Colonic mucosa (tissue), 4 donors: ENCODE measurements at places on chromosomes 6 and 20. TPM values are rescaled to one million over a fixed set of nuclear protein-coding genes. Genes with fewer than 3 reads are reported as not detected.

The C4B gene
- total RNA-seq = 19.4 TPM

The TMEM217 gene
- total RNA-seq = 0.62 TPM

The AKAP12 gene
- 3.9 TPM for total RNA-seq

The NINL gene
- total RNA-seq = 3.4 TPM

The GNAS-AS1 gene
- 1.7 TPM for total RNA-seq

The SLC35D3 gene
- total RNA-seq = 0.15 TPM

The SAMD5 gene
- 11.8 TPM for total RNA-seq

The COX4I2 gene
- total RNA-seq = 0.52 TPM

The OVOL2 gene
- 13.5 TPM for total RNA-seq

DNA sequence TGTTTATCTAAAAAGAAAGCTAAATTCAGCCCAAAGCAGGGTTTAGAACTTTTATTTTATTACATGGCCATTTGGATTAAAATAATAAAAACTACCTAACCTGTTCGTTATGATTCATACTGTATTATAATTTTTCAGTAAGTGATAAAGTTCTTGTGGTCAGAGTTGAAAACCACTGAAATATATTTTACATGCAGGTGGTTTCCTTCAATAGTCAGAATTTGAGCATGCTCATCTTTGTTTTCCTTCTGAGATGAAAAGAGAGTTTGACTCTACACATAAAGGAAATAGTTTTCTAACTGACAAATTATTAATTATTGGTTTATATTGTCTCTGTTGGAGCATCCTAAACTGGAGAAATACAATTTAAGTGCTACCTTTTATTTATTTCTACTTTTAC lies 114.0 kb upstream of the FKBP1C start:
- no peak for DNase-seq

DNA sequence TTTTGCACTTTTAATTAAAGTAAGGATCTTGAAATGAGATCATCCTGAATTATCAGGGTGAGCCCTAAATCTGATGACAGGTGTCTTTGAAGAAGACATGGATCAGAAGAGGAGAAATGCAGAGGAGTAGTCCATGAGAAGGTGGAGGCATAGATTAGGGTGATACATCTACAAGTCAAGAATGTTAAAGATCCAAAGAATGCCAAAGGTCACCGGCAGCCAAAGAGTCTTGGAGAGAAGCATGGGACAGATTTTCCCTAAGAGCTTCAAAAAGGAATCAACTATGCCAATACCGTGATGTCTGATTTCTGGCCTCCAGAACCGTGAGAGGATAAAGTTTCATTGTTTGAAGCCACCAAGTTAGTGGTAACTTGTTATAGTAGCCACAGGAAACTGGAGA lies 59.0 kb upstream of the THEMIS start:
- no peak for DNase-seq

DNA sequence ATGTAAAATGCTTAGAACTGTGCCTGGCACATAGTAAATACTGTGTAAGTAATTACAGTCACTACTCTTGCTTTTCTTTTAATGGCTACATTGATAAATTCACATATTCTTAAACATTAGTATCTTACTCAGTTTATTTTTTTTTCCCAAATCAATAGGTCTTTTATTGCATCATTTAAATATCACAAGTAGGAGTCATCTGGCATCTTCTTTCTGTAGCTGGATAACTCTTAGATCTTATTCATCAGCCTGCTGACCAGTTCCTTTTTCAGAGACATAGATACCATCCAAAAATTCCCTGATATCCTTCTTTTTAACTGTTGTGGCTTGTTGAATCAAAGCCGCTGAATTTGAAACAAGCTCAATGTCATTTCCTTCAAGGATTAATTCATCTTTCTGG lies 20.0 kb upstream of the PHF3 start:
- DNase-seq = no peak

DNA sequence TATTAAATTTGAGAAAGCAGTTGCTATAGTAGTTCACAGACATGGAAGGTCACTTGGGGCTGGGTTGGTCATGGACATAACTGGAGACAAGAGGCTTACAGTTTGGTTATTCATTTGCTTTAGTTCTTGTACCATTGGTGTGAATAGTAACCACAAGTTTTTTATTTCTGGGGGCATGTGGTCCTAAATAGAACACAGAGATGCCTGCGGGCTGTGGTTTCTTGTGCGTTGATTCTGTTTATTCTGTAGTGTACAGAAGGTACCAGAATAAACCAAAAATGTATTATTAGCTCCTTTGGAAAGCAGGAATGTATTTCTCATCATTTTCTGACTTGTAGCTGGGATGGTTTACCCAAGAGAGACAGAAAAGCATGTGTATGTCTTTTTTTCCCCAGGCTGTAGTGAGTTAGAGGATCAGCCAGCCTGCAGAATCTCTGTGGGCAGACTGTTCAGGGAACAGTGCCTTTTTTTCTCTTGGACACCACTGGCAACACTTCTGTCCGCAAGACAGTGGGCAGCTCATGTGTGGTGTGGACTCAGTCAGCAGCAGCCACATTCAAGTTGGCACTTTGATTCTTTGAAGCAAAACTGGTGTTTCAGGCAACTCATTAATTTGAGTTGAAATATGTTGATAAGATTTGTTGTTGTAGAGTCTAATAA lies 122.1 kb downstream of the LRRC1 start:
- no peak for DNase-seq

GRCh38 chr6:44316481-44316880 lies 3.3 kb upstream of the AARS2 start:
- DNase-seq = no peak

- no peak for DNase-seq
Measured at GRCh38 chr6:122772724-122773415, 6.6 kb upstream of the FABP7 start.

DNA sequence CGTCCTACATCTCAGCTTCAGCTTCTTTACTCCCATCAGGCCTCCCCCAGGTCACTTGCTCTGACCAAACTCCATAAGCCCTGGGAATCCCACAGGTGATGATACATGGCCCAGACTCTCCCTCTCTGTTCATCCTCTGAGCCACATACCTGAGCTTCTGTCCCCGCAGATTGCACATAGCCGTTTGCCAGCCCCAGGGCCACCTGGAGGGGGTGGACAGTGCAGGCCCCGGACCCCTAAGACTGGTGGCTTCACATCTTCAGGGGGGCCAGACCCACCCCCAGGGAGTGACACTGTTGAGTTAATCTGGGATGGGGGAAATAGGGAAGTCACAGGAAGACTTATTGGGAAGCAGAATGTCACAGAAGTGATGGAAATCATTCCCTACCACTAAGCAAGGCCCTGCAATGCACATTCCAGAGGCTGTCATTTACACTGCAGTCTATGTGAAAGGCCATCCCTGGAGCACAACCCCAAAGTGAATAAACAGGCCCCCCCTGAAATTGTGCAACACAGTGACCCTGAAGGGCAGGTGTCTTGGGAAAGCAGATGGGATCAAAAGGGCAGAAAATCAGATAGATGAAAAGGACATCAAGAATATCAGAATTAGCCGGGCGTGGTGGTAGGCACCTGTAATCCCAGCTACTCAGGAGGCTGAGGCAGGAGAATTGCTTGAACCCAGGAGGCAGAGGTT lies 2.2 kb downstream of the RXRB start:
- DNase-seq = no peak

DNA sequence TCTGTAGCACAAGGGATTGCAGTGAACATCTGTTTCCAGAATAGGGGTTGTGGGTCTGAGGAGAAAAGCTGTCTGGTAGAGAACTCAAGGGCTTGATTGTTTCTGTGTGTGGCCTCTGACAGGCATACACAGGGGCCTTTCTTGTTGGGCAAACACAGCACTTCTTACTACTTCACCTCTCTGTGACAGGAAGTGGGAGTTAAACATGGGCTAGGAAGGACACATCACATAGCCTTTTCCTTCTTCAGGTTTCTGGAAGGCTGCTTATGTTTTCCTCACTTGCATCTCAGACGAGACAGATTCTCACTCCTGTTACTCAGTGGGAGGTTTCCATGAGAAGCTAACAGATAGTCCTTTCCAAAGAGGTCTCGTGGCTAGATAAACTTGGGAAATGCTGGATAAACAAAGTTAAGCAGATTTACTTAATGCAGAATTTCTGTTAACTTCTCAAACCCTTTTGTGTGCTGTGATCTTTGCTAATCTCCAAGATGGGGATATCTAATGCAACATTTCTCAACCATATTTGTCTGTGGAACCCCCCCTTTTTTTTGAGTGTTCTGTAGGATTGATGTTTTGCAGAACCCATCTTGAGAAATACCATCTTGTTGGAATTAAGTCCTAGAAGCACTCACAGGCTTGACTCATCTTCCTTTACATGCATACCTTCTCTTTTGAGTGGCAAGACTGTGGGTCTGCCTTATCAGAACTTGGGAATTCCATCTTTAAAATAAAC lies 41.9 kb upstream of the RNF8 start:
- no peak for DNase-seq

GRCh38 chr6:148112851-148113319 lies 229.8 kb upstream of the SASH1 start:
- no peak for DNase-seq

- peak; percentile 88 for DNase-seq
Measured at GRCh38 chr6:32118782-32119628, 9.0 kb downstream of the ATF6B start.

- no peak for DNase-seq
Measured at GRCh38 chr6:74606582-74607071, 599.2 kb downstream of the COL12A1 start.

DNA sequence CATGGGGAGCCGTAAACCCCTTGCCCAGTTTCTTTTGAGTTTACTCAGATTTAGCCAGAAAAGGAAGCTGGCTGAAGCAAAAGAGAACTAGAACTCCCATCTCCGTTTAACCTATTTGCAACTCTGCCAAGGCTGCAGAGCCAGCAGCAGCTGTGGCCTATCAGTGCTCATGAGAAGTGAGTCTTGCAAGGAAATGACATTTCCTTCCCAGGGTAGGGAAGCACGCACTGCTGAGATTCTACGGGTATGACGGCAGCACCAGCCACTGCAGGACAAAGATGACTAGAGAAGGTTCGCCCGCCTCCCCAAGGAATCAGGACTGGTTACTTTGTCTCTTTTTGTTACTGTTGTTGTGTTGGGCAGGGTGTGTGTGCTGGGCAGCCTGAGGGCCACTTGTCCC lies 47.6 kb downstream of the PPP1R3G start:
- DNase-seq = peak; percentile 47

- DNase-seq = no peak
Measured at GRCh38 chr20:31866221-31866620, 4.1 kb downstream of the DUSP15 start.

DNA sequence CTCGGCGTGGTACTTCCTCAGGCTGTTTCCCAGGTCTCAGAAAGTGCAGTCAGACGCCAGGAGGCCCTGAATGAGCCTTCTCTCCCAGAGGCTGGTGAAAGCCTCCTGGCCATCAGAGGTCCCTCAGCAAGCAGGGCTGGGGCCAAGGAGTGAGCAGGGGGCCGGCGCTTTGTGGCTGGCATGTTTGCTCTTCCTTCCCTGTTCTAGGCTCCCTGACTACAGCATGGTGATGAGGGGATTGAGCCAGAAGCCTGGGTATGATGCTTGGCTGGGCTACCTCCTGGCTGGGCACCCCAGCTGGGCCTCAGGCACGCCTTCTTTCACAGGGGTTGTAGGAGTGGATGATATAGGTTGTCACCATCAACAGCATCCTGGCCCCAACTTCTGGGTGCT lies 11.7 kb upstream of the DNAJC5 start:
- DNase-seq = no peak

DNA sequence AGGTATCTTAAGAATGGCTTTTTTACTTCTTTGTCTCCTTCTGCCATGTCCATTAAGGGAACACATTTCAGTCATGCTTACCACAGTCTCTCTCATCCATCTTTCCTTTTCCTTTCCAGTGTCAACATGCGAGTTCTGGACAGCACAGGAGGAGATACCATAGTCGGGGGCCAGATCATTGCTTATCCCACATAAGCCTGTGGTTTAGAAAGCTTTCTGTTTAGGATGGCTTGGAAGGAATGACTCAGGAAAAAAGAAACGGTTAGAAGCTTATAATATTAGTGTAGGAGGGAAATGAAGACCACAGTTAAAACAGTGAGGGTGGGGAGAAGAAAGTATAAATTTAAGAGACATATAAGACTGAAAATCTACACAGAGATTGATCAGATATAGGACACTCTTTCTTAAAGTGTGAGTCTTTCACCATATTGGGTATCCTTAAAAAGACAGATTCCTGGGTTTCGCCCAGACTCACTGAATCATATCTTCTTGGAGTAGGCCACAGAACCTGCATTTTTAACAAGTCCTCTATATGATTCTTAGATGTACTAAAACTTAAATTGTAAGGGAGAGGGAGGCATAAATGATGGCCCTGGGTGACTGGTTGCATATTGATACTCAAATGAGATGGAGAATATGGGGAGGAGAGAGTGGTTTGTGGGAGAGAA lies 36.1 kb downstream of the DSE start:
- DNase-seq = no peak

DNA sequence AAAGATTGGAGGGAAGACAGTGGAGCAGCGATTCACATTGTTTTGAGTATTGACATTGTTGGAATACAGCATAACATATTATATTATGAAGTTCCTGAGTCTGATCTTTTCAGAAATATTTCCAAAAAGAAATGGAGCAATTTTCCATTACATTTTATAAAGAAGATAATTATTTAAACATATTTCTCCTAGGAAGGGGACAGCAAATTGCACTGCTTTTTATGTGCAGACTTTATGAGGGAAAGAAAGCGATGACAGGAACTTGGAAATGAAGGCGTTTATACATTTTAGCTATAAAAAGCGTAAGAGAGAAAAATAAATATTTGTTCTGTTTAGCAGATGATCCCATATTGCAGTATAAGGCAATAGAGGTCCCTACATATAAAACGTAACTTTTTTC lies 117.0 kb upstream of the EDN1 start:
- DNase-seq = no peak

DNA sequence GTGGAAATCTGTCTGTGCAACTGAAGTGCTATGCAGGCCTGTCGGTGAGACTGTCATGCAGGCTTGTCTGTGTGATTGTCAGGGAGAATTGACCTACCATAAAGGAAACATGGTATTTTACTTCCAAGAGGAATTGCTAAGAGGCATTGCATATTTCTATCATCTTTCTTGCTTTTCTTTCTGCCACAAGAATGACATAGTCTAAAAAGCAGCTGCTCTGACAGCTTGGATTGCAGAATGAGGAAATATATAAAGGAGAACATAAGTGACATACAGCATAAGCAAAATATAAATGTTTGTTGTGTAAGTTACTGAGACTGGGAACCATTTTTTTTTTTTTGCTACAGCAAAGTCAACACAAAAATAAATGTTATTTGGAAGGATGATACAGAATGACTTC lies 105.1 kb downstream of the MANEA start:
- DNase-seq = no peak

GRCh38 chr6:144662812-144663365 lies 377.8 kb downstream of the UTRN start:
- peak; percentile 42 for DNase-seq

- DNase-seq = peak; percentile 36
Measured at GRCh38 chr20:57941604-57942381, 232.0 kb upstream of the PMEPA1 start.

DNA sequence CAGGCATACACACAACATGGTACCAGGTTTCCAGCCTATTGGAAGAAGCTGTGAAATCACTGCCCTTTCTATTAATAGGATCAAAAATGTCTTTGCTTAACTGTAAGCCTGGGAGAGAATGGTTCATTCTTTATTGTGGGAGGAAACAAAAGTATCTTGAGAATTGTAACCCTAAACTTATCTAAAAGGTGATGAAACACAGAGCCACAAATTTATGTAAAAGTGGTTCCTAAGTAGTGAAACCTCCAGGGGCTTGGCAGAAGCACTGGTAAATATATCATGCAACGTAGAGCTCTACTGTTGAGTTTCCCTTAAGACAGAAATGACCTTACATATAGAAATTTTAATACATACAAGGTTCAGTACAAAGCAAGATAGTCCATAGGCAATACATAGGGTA lies 17.2 kb upstream of the NOX3 start:
- no peak for DNase-seq

- DNase-seq = no peak
Measured at GRCh38 chr6:83505356-83505755, 7.0 kb upstream of the PRSS35 start.
